ENCODE measurements at places on chromosomes 1 and 21.

DNA sequence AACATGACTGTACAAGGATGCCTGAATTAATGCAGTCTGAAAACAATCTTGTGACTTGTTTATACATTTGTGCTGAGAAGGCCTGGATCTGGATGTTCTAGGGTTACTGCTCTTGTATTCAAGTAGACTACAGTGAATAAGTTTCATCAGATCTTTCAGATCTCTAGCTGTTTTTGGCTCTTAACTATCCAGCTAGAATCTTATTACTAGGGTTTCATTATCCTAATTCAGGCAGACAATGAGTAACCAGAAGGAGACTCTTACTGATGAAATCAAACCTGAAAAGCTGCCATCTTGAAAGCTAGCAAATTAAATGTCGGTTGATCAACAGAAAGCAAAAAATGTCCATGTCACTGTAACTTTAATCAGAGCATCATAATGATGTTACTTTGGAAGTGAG lies 112.5 kb upstream of the KCNK2 start:
- DNase-seq = no peak

- DNase-seq = no peak
Observed at GRCh38 chr1:198291036-198291435, 134.2 kb downstream of the NEK7 start.

GRCh38 chr1:33818071-33818470 lies 45.8 kb upstream of the HMGB4 start:
- DNase-seq = no peak

DNA sequence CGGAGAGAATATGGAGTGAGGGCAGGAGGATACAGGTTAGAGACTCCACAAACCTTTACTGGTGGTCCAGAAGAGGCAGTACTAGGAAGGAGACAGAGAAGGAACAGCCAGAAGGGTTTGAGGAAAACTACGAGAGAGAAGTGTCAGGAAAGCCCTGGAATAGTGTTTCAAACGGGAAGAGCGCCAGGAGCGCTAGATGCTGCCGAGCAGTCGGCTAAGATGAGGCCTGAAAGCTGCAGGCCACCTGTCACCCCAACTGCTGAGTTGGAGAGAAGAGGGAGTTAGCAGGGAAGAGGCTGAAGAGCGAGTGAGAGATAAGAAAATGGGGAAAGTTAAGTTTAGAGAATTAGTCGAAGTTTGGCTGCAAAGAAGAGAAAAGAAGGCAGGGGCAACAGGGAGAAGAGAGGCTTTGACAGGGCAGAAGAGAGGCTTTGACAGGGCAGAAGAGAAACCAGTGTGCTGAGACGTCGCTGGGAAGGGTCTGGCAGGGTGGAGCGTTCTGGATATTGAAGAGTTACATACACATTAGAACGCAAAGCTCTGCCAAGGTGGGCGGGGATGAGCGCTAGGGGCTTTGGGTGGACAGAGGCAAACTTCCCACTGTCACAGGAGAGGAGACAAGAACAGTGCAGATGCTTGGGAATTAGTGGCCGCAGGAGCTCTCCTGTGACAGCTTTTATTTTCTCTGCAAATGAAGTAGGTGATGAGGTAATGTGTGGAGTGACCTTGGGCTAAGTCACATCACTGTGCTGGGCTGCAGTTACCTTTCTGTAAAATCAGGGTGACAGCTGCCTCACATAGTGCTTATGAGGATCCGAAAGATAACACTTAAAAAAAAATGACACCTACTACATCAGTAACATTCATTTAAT lies 31.2 kb downstream of the PCSK9 start:
- no peak for DNase-seq

DNA sequence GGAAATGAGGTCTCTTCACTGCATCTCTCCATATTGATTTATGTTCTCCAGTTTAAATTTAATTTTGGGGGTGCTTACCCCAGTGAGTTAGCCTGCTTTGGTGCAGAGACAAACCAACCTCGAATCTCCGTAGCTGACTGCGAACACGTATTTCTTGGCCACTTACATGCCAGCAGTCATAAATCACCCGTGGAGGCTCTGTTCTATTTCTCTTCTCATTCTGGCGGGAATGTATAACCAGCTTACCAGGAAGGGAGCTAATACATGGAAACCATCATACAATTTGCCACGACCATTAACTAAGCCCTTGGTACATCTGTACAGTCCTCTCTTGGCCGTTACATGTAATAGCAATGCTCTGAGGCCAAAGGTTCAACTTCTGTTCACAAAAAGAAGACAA lies 148.0 kb downstream of the PLA2G4A start:
- no peak for DNase-seq

Data from CD4-positive, alpha-beta T cell treated with Interleukin-6 at 100 ng/mL for 8 hours (primary cell).